ENCODE measurements at places on chromosomes 7 and 10. TPM values are rescaled to one million over a fixed set of nuclear protein-coding genes. Genes with fewer than 3 reads are reported as not detected.

DNA sequence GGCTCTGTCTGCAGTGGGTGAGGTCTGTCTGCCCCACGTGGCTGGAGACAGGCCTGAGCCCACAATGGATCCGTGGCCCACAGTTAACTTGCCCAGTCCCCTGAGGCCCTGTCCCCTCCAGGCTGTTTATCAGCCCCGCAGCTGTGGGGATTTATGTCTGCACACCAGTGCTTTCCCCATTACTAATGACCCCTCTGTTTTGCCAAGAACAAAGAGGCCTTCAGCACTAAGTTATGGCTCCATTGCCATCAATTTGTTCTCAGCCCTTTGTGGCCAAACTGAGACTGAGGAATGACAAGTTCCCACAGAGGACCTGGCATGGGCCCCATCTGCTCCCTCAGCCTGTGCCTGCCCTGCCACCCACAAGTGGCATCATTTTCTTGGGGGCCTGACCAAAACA lies 138.2 kb downstream of the C10orf105 start:
- no peak for DNase-seq

DNA sequence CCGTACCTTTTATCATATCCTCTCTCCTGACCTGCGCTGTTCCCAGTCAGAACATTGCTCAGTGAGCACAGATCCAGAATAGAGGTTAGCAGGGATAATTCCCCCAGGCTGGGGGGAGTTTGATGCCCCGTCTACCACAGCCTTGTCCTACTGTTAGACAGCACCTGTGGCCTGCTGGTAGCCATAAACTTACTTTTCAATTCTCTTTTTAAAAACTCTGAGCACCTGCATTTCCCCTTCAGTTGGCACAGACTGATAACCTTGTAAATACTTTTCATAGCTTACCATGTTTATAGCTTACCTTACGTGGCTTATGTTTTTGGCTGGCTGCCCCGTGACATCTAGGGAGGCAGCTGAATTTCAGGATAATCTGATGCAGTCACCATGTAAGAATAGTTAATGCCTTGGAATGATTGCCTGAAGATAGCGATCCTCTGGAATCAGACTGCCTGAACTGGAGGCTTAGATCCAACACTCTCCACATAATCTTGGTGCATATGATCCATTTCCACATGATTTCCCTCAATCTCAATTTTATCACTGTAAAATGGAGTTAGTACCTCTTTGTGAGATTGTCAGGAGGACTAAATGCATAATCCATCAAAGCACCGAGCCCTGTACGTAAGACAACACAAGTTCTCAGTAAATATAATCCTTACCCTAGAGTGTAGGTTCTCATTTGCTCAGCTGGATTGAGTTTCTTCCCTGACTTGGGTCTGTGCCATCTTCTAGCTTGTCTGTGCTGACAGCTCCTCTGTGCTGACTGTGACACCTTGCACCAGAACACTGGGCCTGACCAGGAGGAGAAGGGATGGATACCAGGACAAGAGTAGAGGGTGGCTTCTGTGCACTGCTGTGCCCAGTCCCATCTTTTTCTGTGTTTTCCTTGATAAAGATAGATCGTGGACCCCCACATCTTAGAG lies 111.7 kb upstream of the GJD4 start:
- DNase-seq, result no peak

DNA sequence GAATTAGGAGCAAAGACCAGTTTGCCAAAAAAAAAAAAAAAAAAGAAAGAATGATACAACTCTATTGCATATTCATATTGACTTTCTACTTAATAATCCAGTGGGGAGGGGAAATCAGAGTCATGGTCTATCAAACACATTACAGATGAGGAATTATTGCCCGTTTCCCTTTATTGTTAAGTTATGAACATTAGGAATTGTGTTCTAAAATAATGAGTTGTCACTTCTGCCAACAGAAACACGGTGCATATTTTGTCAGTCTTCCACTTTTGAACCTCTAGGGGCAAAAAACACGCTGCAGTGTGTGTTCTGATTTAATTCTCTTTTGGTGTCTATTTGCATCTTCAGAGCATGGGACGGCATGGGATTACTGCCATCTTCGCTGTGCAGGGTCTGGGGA lies 115.7 kb upstream of the RHOBTB1 start:
- no peak for DNase-seq

Gene SPDYE9
- total RNA-seq, result not detected

Gene NKX6-2
- total RNA-seq, result not detected
